ENCODE measurements at places on chromosomes 3 and 15.

DNA sequence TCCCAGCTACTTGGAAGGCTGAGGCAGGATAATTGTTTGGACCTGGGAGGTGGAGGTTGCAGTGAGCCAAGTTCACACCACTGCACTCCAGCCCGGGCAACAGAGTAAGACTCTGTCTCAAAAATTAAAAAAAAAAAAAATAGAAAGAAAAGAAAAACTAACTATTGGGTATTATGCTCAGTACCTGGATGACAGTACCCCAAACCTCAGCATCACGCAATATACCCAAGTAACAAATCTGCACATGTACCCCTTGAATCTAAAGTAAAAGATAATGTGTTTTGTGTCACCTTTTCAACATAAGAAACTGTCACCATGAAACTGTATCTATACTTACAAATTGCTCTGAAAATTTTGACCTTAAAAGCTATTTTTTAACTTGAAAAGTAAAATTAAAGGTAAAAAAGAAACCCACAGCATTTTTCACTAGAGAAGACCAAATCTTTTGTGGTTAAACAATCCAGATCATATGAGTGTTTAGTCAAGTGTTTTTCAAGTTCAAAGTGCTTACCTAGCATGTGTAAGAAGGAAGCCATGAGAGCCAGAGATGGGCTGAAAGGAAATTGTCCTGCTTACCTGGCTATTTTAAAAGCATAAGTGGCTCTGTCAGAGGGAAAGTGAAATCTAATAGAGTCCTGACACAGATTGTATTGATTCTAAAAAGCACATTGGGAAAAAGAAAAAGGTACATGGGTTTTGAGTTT is 50.5 kb downstream of the MYO1E start:
- DNase-seq: peak; percentile 11

DNA sequence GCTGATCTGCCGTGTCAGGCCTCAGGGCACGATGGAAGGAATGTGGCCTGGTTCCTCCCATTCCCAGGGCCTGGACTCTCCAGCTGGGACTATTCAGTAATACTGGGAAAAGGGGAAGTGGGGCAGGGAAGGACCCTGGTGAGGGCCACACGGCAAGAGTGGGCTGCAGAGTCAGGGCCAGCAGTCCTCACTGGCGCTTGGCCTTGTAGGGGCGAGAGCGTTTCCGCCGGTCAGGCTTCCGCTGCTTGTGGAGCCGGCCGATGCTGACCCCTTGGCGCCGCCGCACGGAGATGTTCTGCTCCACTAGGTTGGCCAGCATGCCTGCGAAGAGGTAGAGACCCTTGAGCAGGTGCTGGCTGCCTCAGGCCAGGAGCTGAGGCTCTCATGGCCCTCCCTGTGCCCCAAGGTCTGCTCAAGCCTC is 42.8 kb downstream of the SEMA3G start:
- no peak for DNase-seq

DNA sequence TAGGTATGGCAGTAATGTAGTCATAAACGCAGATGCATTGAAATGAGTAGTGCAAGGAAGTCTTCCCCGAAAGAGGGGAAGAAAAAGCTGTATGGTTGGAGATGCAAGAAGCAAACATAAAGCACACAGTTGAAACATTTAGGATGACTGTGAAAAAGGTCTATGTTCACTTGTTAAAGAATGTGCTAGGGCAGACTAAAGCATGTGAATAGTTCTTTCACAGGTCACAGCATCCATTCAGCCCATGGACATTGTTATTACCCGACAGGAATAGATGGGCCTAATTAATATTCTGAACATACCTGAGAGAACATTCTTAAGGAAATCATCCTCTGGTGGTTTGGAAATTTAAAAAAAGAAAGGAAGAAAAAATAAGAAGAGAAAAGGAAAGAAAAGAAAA is 595.2 kb downstream of the ZIC1 start:
- no peak for DNase-seq

- peak; percentile 13 for DNase-seq
These were observed 591 bp downstream of the PROK2 start for GRCh38 chr3:71784201-71784913.

DNA sequence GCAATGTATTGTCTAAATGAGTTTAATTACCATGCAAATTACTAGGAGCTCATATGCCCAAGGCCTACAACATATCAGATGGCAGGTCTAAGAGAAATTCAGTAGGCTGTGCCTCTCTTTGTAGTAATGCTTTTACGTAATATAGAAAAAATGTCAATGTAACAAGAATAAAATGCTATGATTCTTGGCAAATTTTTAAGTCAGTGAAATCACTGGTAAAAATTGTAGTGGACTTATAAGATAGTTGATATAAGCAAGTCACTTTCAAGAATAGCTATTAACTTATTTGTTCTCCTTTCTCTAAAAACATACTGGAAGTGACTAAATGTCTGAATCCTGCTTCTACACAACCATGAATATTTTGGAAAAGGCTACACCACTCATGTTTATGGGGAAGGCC is 707.8 kb downstream of the TUSC7 start:
- no peak for DNase-seq

- DNase-seq: peak; percentile 99
These were observed 274.6 kb upstream of the ROPN1 start for GRCh38 chr3:124266487-124266886.

DNA sequence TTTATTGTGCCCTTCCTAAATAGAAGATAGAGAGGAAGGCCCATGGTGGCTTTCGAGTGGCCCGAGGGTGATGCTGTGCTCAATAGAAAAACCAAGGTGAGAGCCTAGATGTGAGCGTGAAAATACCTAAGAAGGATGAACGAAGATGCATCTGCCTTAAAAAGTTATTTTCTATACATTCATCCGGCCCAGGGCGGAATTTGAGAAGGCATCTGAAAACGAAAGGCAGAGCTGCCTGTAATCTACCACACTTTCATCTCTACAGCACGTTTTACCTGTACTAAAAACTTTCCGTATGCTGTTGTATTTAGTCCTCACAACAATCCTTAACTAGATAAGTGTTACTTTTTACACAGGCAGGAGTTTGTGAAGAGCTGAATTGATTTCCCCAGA is 1.4 kb downstream of the DUT start:
- no peak for DNase-seq

- DNase-seq: peak; percentile 28
These were observed 44.4 kb upstream of the SPTSSB start for GRCh38 chr3:161415506-161416231.

All from lung (tissue), 17 donors.